ENCODE measurements at places on chromosomes 3 and 15.

GRCh38 chr3:139198929-139199328 is 144.9 kb upstream of the MRPS22 start:
- no peak for DNase-seq

DNA sequence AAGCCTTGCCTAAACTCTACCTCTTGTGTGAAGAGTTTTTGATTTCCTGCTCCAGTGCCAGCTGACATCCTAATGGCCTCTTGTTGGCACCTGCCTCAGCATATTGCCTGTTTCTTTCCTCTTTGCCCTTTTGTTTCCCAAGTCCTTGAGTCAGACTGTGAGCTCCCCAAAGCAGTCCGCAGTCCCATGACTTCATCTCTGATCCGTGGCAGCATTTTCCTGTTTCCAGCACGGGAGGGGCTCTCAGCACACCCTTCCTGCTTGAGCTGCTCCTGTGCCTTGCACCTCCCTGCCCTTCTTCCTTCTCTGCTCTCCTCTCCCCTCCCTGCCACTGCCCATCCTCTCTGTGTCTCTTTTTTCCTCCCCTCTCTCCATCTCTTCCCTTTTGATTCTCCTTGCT is 179.6 kb downstream of the EPHB1 start:
- no peak for DNase-seq

DNA sequence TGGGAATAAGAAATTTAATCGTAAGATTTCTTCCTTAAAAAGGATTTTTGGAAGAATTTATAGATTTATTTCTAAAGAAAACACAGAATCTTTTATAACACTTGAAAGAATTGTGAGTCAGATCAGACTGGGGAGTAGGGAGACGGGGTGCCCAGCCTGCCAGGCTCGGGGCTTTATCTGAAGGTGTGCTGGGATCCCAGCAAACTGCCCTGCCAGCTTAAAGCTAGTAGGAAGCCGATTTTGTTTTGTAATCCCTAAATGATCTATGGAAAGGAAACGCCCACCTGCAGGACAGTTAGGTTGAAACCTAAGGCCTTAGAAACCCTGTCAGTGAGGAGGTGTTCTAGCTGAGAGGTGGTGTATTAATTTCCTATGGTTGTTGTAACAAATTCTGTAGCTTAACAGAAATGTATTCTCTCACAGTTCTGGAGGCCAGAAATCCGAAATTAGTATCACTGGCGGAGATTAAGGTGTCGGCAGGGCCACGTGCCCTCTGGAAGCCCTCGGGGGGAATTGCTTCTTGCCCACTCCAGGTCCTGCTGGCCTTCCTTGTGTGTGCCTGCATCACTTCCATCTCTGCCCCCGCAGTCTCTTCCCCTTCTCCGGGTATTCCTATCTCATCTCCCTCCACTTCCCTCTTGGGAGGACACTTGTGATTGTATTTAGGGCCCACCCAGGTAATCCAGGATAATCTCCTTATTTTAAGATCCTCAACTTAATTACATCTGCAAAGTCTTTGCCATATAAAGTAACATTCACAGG is 19.3 kb upstream of the RAB6B start:
- no peak for DNase-seq

GRCh38 chr3:170599091-170599490 is 13.2 kb upstream of the SLC7A14 start:
- no peak for DNase-seq

GRCh38 chr15:66633938-66634250 is 68.1 kb upstream of the LCTL start:
- no peak for DNase-seq

GRCh38 chr15:96494505-96494904 is 164.0 kb downstream of the NR2F2 start:
- DNase-seq, result no peak

- peak; percentile 79 for DNase-seq
These were observed 14.4 kb upstream of the MRPS22 start for GRCh38 chr3:139329364-139329850.

Measured in stimulated activated CD8-positive, alpha-beta memory T cell treated with anti-CD3 and anti-CD28 coated beads, Interleukin-7, amount 100 ng/mL, for 1 hour (primary cell).